Kidney capillary endothelial cell (primary cell): ENCODE measurements at places on chromosomes 3 and 15.

- DNase-seq, result peak; percentile 22
Observed at GRCh38 chr15:93428807-93429351, 339.9 kb upstream of the RGMA start.

- DNase-seq, result no peak
Observed at GRCh38 chr3:25817107-25817506, 27.2 kb downstream of the OXSM start.

DNA sequence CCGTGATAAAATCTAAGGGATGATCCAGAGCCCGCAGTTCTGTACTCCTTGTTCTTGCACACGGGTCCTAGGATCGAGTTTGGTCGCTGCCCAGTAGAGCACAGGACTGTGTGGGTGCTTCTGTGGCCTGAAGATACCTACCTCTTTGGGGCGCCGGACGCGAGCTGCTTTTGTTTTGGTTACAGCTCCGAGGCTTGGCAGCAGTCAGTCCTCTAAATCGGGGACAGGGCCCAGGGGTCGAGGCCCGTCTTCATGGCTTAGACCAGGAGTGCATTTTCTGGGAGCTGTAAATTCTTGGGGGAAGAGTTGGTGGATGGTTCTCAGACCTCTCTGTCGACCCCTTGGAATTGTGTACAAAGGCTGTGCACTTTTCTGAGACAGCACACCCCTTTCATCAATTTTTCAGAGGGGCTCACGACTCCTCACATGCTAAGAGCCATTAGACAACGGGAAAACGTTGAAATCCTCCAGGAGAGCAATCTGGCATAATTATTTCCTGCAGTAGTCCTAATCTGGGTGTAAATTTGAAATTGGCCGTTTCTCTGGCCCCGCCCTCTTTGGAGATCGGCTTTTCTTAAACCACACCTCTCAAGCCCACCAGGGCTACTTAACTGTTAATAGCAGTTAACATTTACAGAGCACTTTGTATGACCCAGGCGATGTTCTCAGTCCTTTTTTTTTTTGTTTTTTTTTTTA is 928 bp downstream of the CEP97 start:
- DNase-seq, result no peak

DNA sequence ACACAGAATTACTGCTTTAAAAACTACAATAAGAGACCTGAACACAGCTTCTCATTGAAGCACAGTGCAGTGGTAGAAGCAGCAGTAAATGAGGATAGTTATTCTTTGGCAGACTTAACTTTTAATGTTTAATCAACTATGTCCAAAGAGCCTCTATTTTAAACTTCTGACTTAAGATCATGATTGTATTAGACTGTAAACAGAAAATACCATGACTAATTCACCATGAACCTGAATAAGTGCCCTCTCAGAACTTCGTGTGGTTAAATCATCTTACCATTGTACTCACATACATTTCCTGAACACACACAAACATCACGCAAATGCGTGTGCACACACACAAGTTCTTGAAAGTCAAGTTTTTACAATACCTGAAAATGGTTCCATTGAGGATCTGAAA is 13.9 kb downstream of the CEP152 start:
- DNase-seq, result no peak

GRCh38 chr3:100205171-100205570 is 55.6 kb upstream of the TBC1D23 start:
- DNase-seq, result no peak

GRCh38 chr3:61996366-61996765 is 377.0 kb downstream of the FEZF2 start:
- no peak for DNase-seq

DNA sequence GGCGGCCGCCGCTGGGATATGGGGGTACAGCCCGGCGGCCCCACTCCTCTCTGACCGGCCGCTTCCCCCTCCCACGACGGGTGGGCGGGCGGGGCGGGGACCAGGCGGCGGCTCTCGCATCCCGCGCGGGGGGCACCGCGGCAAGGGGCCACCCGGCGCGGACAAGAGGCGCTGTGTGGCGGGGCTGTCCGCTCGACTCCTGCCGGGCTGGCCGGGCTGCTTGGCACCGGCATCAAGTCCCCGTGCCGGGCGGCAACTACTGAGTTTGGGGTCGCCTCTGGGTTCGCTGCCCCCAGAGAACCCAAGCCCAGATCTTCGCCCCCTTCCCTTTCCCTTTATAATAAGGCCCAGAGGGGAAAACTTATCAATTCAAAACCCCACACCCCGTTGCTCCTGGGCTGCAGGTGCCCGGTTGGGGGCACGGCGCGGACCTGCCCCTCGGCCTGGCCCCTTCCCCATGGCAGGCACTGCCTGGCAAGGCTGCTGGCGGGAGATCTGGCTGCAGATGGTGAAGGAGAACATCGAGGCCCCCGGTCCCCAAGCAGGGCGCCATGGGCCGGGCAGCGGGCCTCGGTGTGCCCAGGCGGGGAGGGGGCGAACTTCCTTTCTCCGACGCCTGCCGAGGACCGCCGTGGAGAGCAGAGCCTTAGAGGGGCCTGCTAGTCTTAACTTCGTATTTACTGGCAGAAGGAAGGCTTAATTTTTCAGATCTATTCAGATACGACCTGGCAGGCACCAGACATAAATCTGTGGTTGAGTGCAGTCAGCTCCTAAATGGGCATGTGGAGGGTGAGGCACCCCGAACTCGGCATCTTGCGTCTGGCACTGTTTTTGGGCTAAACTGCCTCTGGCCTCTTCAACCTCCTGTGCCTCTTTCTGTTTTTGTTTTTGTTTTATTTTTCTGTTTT is 911 bp downstream of the APBA2 start:
- DNase-seq, result no peak

DNA sequence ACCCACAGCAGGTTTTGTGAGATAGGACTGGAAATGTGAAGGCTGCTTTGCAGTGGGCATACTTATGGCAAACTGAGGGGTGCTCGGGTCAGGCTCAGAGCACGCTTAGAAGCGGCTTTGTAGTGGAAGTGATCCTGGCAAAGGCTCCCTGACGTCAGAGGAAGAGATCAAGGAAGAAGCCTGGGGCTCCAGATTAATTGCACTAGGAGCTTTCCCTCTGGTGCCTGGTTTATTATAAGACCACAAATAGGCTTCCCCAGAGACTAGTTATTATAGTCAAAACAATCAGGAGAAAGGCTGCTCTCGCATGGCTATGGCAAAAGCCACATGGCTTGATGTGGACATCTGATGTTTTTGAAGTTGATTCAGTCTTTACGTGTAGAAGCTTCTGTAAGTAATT is 515.1 kb downstream of the GABRG3 start:
- DNase-seq, result no peak

- DNase-seq, result no peak
Observed at GRCh38 chr15:42726114-42726513, 10.8 kb downstream of the CDAN1 start.

GRCh38 chr15:82890995-82891390 is 61.5 kb downstream of the HOMER2 start:
- DNase-seq, result no peak

DNA sequence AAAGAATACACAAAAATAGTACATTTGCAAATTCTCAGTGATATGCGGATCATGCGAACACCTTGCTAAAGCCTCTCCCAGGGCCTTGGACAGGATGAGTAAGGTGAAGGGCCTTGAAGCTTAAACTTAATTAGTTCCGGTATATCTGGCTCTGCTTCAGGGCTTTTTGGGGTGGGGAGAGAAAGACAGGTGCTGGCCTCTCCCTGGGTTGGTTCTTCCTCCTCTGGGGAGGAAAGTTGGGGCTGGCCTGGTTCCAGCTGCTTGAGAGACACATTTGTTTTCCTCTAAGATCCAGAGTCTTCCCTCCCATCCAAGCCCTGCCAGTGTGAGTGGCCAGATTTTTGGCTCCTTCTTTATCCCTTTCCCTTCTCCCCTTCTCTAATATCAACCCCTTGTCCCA is 64.7 kb upstream of the EPHB3 start:
- no peak for DNase-seq

DNA sequence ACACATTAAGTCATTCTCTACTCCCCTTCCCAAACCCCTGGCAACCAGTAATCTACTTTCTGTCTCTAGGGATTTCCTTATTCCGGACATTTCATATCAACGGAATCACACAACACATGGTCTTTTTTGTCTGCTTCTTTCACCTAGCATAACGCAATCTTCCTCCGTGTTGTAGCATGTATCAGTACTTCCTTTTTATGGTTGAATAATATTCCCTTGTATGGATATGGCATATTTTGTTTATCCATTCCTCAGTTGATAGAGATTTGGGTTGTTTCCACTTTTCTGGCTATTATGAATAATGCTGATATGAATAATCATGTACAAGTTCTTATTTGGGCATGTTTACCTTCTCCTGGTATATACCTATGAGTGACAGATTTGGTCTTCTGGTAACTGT is 63.1 kb downstream of the TRANK1 start:
- no peak for DNase-seq

DNA sequence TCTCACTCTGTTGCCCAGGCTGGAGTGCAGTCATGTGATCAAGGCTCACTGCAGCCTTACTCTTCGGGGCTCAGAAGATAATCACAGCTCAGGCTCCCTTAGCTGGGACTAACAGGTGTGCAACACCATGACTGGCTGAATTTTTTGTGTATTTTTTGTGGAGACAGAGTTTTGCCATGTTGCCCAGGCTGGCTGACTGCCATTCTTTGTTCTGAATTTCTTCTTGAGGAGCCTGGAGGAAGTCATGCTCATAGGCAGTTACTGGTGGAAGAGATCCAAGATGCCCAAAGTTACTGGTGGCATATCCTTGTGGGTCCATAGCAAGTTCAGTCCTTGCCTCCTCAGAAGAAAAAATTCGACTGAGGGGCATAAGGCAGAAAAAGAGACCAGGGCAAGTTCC is 16.6 kb upstream of the UBP1 start:
- DNase-seq, result no peak

- DNase-seq, result no peak
Observed at GRCh38 chr3:13703071-13703470, 154.1 kb downstream of the FBLN2 start.

DNA sequence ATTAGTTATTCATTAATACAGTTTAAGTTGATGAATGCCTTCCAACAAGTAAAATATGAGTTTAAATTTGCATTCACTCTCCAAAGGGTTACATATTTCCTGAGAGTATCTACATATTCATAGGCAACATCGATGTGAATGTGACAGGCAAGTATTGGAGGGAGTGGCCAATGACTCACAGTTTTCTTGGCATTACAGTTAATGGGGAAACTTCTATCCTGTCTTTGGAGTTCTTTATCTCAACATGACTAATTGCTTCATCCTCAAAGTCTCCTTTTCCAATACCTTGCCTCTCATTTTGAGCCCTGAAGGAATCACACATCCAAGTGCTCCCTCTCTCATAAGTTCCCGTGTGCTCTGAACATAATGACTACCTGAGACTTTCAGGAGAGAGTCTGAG is 439.7 kb upstream of the FRG2C start:
- no peak for DNase-seq

DNA sequence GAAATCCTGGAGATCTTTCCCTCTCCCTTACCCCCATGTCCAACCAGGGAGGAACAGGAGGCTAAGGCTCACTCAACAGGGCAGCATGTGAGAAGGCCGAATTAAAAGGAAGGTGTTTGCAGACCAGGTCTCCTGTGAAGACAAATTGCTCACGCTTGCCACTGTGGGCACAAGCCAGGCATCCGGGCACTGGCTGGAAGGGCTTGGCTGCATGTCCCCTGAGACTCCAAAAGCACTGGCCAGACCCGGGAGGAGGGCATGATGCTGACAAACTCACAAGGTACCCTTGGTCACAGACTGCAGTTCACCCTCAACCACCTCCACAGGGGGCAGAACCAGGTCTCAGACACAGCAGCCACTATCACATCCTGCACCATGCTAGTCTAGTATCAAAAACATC is 113.7 kb upstream of the NSMCE3 start:
- no peak for DNase-seq

DNA sequence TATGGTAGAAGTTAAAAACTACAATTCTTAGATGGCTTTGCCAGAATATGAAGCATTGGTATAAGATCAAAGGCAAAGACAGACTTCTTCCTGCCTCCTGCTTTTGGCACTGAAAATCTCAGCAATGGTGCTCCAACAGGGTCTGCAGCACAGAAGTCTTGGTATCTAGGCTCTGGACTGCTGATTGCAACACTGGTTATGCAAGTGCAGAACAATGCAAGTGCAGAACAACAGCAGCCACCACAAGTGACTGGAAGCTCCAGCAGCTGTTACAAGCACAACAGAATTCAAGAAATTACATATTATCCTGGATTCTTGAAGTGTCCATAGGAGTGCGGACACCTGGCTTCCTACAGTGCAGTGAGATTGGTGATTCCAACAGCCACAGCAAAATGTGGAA is 33.7 kb downstream of the ZBTB20 start:
- no peak for DNase-seq
